A549 treated with GW870086 at 1 μM for 4 hours (cell line): ENCODE measurements at places on chromosomes 6 and 20. TPM values are rescaled to one million over a fixed set of nuclear protein-coding genes. Genes with fewer than 3 reads are reported as not detected.

The MYCT1 gene
- total RNA-seq: 0.06 TPM in 1 of 5 replicates, not detected in the others

The PPDPF gene
- total RNA-seq: 275 to 371 TPM (median 312 TPM) in 5 replicates

The ZBP1 gene
- total RNA-seq: 0.13 TPM in 1 of 5 replicates, not detected in the others

The KIF25 gene
- total RNA-seq: 0.05 to 0.22 TPM in 2 of 5 replicates, not detected in the others

The VSX1 gene
- total RNA-seq: 0.43 to 1.1 TPM (median 0.61 TPM) in 5 replicates

The CD93 gene
- 0.02 to 0.03 TPM in 2 of 5 replicates, not detected in the others for total RNA-seq

The KCNK5 gene
- 1.1 to 1.6 TPM (median 1.3 TPM) in 5 replicates for total RNA-seq

The MARCKS gene
- 11.0 to 19.6 TPM (median 17.1 TPM) in 5 replicates for total RNA-seq

The BMP5 gene
- not detected in 5 replicates for total RNA-seq

The ZC2HC1B gene
- not detected in 5 replicates for total RNA-seq

The PNPLA1 gene
- total RNA-seq: not detected in 5 replicates

The CHD6 gene
- total RNA-seq: 4.9 to 10.7 TPM (median 9.1 TPM) in 5 replicates

The CRISP3 gene
- not detected in 5 replicates for total RNA-seq

The KHDC3L gene
- not detected in 5 replicates for total RNA-seq

The OXT gene
- total RNA-seq: not detected in 5 replicates

The TMC2 gene
- not detected in 5 replicates for total RNA-seq

The FLRT3 gene
- total RNA-seq: 1.1 to 1.6 TPM (median 1.3 TPM) in 5 replicates

The CD109 gene
- total RNA-seq: 36.3 to 70.4 TPM (median 59.2 TPM) in 5 replicates

The RPRD1B gene
- 23.7 to 30.1 TPM (median 25.7 TPM) in 5 replicates for total RNA-seq

The HLA-DMB gene
- 1.1 to 2.3 TPM (median 1.4 TPM) in 5 replicates for total RNA-seq

The IL17F gene
- total RNA-seq: not detected in 5 replicates

The HSPA1B gene
- 116 to 191 TPM (median 162 TPM) in 5 replicates for total RNA-seq

The COL9A1 gene
- not detected in 5 replicates for total RNA-seq

The THBS2 gene
- total RNA-seq: 0.02 to 0.08 TPM (median 0.03 TPM) in 3 of 5 replicates, not detected in the others

The C6orf15 gene
- total RNA-seq: not detected in 5 replicates
